Femur (tissue), 1 donor: ENCODE measurements at places on chromosomes 11 and 22.

DNA sequence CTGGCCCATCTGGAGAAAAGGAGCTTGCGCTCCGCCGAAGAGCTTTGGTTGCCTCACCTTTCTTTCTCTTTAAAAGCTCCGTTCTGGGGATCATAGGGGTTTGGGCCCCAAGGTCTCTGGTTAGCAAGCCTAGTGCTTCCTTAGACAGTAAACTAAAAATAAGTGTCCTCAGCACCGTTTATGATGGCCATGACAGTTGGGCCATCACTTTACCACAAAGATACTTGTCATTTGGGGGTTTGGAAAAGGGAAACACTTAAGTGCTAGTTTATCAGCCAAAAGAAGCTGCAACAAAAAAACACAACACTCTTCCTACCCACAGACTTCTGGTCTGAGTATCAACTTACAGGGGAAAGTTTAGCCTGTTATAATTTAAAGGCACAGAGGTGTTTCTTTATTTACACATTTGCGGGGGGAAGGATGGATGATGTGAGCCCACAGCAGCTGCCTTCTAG, 88.4 kb upstream of the CD44 start:
- no peak for DNase-seq

DNA sequence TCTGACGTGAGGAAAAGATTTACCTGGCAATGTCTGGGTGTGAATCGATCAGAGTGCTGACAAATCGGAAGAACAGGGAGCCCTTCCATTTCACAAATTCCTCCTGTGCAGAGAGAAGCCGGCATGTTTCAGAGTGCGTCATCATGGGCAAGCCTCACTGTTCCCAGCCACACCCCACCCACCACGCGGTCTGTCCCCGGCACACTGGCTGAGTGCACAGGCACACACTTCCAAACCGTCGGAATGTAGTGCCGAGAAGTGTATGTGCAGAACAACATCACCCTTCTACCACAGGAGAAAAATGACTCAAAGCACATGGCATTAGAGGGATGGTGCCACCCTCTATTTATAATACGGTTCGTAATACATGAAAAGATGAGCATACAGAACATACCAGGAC, 47.5 kb downstream of the NCAPD3 start:
- DNase-seq = no peak

DNA sequence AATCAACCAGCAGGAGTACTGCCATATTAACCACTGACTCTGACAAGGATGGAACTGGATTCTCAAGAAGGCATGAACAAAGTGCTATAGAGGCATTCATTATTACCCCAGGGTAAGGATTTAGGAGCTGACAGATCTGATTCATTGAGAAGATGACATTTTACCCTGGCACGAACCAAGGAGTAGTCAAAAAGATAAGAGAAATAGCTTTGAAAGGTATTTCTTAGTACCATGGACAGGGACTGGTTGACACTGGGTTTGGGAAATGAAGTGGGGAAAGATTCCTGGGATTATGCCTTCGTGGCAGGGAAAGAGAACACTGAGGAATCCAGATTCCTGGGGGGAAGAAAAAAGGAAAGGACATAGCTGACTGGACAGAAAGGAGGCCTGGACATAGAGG, 5.1 kb upstream of the SAAL1 start:
- no peak for DNase-seq

- no peak for DNase-seq
These were observed 256.9 kb downstream of the CADM1 start for GRCh38 chr11:115247361-115247760.

DNA sequence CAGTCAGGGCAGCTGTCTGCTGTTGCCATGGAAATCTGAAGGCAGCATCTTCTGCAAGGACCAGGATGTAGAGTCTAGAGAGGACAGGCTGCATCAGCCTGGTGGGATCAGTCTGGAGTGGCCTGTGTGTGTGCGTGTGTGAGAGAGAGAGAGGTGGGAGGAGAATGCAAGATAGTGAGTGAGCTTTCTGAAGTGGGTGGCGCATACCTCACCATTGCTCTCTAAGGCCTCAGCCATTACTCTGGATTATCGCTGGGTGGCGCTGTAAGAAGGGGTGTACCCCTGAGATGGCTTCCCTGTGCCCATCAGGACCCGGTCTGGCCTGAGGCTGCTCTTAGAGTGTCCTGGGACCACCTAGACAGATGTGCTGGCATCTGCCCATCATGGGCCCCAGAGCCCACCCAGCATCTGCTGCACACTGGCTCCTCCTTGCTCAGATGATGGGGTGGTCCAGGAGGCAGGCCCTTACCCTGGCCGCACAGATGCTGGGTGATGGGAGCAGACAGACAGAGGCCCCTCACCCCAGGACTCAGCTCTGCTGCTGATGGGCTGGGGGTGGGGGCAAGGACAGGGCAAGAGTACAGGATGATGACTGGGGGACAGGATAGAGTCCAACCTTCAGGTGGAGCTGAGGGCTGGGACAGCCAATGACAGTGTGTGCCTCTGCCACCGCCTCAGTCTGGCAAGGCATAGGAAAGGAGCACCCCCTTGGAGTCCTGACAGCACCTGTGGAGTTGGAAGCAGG, 25.7 kb upstream of the TUB start:
- DNase-seq = no peak

- no peak for DNase-seq
These were observed 47.3 kb upstream of the CYP2D6 start for GRCh38 chr22:42177891-42178336.

- no peak for DNase-seq
These were observed 1.9 kb upstream of the NECTIN1 start for GRCh38 chr11:119730789-119731386.

- no peak for DNase-seq
These were observed 157.8 kb upstream of the GRK3 start for GRCh38 chr22:25406510-25407210.

DNA sequence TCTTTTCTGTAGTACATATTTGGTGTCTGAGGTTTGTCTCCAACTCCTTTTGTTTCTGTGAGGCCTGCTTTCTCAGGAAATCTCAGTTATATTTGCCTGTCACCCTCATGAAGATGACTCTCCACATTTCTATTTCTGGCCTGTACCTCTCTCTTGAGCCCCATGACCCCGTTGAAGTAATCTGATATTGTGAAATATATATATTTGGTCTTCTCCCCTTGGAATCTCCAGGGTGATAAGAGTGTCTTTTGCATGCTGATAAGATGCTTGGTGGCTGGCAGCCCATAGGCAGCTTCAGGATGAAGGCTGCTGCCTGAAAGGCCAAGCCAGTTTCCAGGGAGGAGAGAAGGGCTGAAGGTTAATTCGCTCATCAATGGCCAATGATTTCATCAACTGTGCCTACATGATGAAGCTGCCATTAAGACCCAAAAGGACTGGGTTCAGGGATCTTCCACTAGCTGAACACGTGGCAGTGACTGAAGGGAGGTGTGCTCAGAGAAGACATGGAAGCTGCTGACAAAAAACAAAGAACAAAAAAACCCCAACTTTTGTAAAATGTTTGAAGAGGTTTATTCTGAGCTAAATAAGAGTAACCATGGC, 67.4 kb downstream of the MICAL2 start:
- no peak for DNase-seq

GRCh38 chr11:124762105-124762623, at the start of gene ESAM:
Gene ESAM, minus strand, starts transcription at chr11:124762290. Its CDS starts 136 bp downstream, at chr11:124762154.
- DNase-seq = no peak

- DNase-seq = no peak
These were observed 960.0 kb upstream of the CNTN5 start for GRCh38 chr11:98060759-98061158.

DNA sequence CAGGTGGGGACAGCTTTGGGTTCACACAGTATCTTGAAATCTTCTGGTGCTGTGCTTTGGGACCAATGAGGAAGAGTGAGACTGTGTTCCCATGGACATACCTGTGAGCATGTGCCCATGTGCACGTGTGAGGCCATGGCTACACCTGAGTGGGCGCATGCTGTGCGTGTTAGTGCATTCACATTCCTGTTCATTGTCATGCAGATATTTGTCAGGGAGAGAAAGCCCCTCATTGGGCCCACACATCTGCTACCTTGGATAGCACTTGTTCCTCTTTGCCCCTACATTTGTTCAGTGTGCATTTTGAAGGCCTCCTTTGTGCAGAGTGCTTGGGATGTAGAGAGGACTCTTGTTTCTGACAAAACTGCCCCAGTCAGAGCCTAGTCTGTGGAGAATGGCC, 154.3 kb upstream of the E2F8 start:
- no peak for DNase-seq

- DNase-seq = no peak
These were observed 39.3 kb downstream of the DDI1 start for GRCh38 chr11:104075706-104076105.

DNA sequence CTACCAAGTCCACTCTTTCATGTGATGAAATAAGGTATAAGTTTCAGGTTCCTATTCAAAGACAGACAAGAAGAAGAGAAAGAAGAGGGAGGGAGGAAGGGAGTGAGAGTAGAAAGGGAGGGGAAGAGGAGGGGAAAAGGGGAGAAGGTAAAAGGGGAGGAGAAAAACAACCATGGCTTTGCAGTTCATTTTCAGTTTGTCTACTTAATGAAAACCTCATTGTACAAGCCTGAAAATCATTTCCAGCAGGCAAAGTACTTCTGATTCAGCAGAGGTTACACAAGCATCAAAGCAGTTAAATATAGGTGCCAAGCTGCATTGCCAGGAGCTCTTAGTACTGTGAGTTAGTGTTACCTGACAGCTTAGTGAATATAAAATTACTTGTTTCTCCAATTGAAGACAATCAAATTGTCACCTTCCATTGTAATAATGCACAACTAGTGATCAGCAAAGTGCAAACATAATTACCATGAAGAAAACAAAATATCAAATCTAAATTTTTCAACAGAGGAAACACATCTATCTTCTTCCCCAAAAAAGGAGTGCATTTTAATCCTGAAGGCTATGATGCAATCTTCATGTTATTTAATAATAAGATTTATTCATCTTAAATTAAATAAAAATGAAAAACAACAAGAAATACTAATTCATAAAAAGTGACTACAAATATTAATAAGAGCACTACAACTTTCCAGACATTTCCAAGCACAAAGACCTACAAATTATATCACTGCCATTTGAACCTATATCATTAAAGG, 8.2 kb downstream of the SOX6 start:
- no peak for DNase-seq

DNA sequence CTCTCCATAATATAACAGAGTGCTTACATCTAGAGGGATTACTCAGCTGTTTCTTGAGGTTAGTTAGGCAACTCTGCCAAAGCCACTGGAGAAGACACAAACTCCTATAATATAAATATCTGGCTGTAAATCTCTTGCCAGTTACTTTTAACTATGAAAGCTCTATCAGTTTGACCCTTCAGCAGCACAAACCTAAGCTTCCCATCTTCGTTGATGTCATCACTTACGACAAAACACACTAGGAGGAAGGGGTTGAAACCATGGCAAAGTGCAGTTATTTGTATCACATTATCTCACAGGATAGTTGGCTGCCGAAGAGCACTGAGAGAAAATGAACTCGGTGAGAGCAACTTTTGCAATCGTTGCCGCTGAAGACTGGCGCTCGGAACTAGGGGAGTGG, 922.1 kb downstream of the OPCML start:
- DNase-seq = no peak

DNA sequence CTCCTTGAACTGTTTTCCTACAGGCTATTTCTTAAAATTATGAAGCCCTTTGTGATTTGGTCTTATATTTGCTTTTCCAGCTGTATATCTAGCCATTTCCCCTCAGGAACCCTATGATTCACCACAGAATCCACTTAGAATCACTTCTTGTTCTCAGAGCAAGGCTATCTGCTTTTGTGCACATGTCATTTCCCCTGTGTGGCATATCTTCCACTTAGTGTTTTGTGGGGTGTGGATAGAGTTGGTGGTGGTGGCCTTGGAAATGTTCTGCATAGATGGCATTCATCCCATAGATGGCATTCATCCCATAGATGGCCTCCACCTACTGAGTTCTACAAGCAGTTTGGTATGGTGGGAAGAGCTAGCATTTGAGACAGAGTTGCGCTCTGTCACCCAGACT, 44.7 kb downstream of the SWAP70 start:
- no peak for DNase-seq

- no peak for DNase-seq
These were observed 1.6 kb upstream of the P2RY2 start for GRCh38 chr11:73216465-73216864.

DNA sequence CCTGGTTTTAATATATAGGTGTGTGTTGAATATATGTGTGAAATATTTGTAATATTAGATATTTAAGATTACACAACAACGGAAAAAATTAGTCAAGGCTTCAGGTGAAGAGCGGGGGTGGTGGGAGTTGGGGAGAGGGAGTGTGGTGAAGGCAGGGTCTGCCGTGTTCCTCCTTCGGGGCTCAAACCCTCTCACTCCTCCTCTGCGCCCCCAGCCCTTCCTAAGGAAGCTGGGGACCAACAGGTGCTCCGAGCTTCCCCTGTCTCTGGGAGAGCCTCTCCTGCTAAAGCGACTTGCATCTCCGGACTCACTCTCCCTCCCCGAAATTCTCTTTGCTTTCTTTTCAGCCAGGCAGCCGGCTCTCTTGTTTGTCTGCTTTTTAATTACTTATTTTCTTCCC, 960 bp upstream of the CADM1 start:
- DNase-seq = no peak

GRCh38 chr11:4054643-4055042, 40.0 kb upstream of the RRM1 start:
- no peak for DNase-seq

- DNase-seq = no peak
These were observed 24.7 kb downstream of the GTPBP1 start for GRCh38 chr22:38730411-38730871.

GRCh38 chr11:66745356-66746235, 16.6 kb upstream of the SPTBN2 start:
- peak; percentile 28 for DNase-seq

DNA sequence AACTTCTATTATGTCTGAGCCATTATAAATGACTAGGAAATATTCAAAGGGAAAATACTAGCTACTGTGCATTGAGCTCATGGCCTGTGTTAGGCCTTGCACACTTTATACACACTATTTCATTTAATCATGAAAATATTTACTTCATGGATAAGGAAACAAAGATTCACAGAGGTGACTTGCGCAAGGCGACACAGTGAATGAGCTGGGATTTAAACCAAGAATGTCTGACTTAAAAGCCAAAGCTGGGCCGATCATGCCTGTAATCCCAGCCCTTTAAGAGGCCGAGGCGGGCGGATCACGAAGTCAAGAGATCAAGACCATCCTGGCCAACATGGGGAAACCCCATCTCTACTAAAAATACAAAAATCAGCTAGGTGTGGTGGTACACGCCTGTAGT, 231.5 kb downstream of the MIAT start:
- no peak for DNase-seq
